T-cell (primary cell): ENCODE measurements at places on chromosomes 5 and 9. TPM values are rescaled to one million over a fixed set of nuclear protein-coding genes. Genes with fewer than 3 reads are reported as not detected.
A peak's percentile ranks its signal among the peaks of the same experiment; 100 is the strongest.

OR1Q1 gene
- total RNA-seq, result not detected

- peaks cover 34% of the 10 kb centered on the region for H3K36me3 ChIP-seq
- no peak for DNase-seq
Observed at GRCh38 chr9:114908104-114908622, 22.2 kb downstream of the TNFSF8 start.

GRCh38 chr5:10288592-10289219, 19.0 kb downstream of the CMBL start:
- no peaks in the 10 kb centered on the region for H3K36me3 ChIP-seq
- peaks cover 10% of the 10 kb centered on the region for H3K27me3 ChIP-seq
- H3K4me1 ChIP-seq, result no peaks in the 10 kb centered on the region
- no peak overlapping the region for H3K27ac ChIP-seq
- no peak for DNase-seq
- H3K4me3 ChIP-seq, result no peak overlapping the region

- H3K4me3 ChIP-seq, result no peak overlapping the region
- no peak overlapping the region for H3K27ac ChIP-seq
- no peaks in the 10 kb centered on the region for H3K27me3 ChIP-seq
- no peak for DNase-seq
- peaks cover 33% of the 10 kb centered on the region for H3K4me1 ChIP-seq
Observed at GRCh38 chr9:109095321-109095720, 24.4 kb downstream of the TMEM245 start.

DNA sequence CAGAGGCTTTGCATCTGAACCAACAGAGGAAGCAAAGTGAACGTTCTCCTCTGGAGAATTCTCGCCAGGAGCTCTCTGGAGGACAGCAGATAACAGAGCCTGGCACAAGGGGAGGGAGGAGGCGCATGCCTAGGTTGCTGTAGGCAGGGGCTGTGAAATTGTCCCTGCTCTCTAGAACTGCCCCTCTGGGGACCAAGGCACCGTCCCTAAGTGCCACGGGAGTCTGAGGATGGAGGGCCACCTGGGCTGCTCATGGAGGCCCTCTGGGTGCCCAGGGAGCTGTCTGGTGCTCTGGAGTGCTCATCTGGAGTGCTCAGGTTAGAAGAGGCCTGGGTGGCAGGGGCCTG, 77.6 kb downstream of the CACNA1B start:
- no peak for DNase-seq
- H3K27me3 ChIP-seq, result peaks cover 40% of the 10 kb centered on the region
- no peaks in the 10 kb centered on the region for H3K4me1 ChIP-seq

DNA sequence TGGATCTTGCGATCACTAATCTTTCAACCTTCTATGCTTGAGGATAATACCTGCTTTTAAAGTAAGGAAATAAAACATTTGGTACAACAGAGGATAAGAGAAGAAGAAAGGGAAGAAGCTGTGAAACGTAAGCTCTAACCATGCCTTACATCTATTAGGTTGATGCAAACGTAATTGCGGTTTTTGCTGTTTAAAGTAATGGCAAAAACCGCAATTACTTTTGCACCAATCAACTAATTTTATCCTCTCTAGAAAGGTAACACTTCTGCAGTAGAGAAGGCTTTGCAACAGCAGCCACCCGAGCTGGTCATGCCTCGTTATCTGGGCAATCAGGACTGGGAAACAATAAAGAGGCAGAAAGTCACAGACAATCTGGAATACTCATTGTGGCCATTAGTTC, 224.1 kb downstream of the MED10 start:
- no peak overlapping the region for H3K4me3 ChIP-seq
- H3K27me3 ChIP-seq, result peaks cover 3% of the 10 kb centered on the region
- no peak overlapping the region for H3K27ac ChIP-seq

DNA sequence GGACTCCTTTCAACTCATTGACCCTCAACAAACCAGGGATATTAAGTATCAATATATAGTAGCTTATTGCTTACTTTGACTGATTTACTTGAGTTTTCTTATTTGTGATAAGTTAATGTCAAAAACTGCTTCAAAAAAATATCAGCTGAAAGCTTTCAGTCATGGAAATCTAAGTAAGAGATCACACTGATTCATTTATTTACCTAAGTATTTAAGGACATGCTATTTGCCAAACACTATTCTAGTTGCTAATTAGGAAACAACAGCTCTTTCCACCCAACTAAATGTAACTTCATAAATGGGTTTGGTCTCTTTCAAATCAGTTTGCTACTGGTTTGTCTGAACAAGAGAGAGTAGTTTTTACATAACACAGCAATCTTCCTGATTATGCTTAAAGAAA, 48.2 kb downstream of the CHD1 start:
- no peak overlapping the region for H3K4me3 ChIP-seq
- H3K27me3 ChIP-seq, result no peaks in the 10 kb centered on the region
- H3K4me1 ChIP-seq, result no peaks in the 10 kb centered on the region

- no peaks in the 10 kb centered on the region for H3K36me3 ChIP-seq
- peak overlapping the region; percentile 20 for H3K27ac ChIP-seq
- no peaks in the 10 kb centered on the region for H3K27me3 ChIP-seq
- peak; percentile 73 for DNase-seq
Observed at GRCh38 chr9:129174102-129174723, 3.8 kb downstream of the IER5L start.

GRCh38 chr5:68264024-68264956, 48.7 kb downstream of the PIK3R1 start:
- H3K4me1 ChIP-seq, result peaks cover 37% of the 10 kb centered on the region
- H3K27ac ChIP-seq, result peak overlapping the region; percentile 40
- H3K4me3 ChIP-seq, result no peak overlapping the region
- DNase-seq, result no peak
- H3K36me3 ChIP-seq, result no peaks in the 10 kb centered on the region
- no peaks in the 10 kb centered on the region for H3K27me3 ChIP-seq

GRCh38 chr5:174741352-174741751, 17.0 kb downstream of the MSX2 start:
- no peak overlapping the region for H3K27ac ChIP-seq
- H3K4me3 ChIP-seq, result no peak overlapping the region
- no peak for DNase-seq
- H3K36me3 ChIP-seq, result no peaks in the 10 kb centered on the region
- H3K27me3 ChIP-seq, result peaks cover 3% of the 10 kb centered on the region
